ENCODE measurements at places on chromosomes 5 and 9.

- no peak for DNase-seq
These were observed 52.9 kb downstream of the CFAP95 start for GRCh38 chr9:69873401-69873950.

- DNase-seq: no peak
These were observed 132.6 kb upstream of the PDE4D start for GRCh38 chr5:60026161-60026560.

GRCh38 chr9:70152350-70152749 is 106.4 kb upstream of the SMC5 start:
- no peak for DNase-seq

GRCh38 chr9:112446080-112446479 is 40.5 kb upstream of the KIAA1958 start:
- no peak for DNase-seq

DNA sequence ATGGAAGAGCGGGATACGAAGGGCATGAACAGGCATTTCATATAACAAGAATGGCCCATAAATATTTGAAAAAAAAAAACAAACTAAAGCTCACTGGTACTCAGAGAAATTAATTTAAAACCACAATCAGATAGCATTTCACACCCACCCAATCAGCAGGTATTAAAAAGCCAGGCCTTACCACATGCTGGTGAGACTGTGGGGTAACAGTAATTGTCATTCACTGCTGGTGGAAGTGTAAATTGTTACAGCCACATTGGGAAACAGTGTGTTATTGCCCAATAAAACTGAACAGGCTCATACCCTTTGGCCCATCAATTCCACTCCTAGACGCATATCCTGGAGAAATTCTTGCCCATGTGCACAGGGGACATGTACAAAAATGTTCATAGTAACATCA is 66.0 kb downstream of the PLAC8L1 start:
- DNase-seq: no peak

DNA sequence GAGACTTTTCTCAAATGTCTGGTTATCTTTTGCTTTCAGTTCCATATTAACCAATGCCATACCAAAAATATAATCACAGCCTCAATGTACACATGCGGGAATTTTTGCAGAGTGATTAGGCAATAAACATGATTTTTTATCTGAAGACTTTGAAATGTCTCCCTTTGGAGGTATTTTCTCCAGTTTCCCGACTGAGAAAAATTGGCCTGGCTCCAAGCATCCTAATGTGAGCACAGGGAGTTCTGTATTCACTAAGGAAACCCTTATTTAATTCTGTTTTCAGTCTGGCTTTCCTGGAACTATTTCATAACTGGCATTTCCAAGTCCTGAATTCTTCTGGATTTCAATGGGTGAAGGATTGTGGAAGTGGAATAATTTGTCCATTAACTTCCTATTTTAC is 8.5 kb downstream of the HCN1 start:
- no peak for DNase-seq

GRCh38 chr9:120723565-120723964 is 9.3 kb upstream of the MEGF9 start:
- DNase-seq: no peak

- no peak for DNase-seq
These were observed 617.8 kb downstream of the PDE4D start for GRCh38 chr5:59275510-59276324.

- no peak for DNase-seq
These were observed 504.2 kb downstream of the ENC1 start for GRCh38 chr5:74136276-74136825.

DNA sequence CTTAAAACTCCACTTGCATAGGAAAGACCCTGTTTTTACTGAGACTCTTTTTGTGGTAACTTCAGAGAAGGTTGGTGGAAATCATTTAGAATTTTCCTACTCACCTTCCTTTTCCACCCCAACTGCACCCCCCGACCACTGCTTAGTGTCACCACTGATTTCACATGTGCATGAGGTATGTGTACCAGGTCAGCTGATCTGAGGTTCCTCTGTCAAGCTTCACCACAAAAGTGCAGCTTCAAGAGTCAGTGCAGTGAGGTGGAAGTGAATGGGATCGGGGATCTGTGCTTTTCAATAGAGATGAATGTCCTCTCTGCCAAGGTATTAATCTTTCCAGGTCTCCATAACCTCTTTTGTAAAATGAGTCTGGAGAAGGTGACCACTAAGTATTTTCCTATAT is 260.5 kb upstream of the WWC1 start:
- no peak for DNase-seq

DNA sequence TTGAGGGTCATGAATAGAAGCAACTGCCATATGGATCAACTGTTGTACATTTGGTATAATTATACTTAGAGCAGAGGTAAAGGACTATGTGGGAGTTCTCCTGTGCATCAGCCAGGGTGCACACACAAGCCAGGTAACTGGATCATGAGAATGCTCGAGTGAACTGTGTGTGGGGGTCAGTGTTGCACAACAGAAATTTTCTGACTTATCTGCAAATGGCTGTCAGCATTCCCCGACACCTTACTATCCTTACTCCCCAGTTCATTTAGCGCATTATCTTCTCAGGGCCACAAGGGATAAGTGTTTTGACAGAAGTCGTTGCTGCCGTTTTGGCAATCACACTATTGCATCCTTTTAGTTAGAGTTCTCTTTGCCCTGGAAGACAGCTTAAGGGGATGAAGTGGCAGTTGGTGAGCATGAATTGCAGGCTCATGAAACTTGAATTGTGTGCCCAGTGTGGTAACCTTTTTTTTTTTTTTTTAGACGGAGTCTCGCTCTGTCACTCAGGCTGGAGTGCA is 1.7 kb downstream of the CANX start:
- no peak for DNase-seq

DNA sequence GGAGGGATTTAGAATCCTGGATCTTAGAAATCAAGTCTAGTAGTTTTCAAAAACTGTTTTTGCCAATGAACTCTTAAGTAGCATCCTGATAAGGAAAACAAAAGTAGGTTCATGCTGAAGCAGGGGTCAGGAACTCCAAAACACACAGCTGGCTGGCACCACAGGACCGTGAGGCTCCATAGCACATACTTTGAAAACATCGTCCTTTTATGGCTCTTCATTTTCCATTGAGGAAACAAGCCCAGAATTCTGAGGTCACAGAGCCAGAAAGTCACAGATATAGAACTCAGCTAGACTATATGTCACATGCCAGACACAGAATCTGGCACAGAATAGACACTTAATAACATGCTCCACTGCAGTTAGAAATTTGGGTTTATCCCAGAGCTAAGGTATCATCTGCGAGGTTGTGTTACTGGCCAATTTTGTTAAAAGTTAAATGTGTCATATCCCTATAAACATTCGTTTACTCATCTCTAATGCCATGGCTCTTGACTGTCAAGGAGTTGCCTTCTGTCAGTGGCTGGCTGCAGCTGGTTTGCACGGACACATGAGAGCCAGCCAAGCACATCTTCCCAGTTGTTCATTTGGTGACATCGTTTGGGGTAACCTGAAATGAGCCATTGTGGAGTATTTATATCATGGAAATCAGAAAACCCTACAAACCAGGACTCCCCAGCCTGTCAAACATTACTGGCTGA is 58.8 kb downstream of the FAM78A start:
- DNase-seq: no peak

DNA sequence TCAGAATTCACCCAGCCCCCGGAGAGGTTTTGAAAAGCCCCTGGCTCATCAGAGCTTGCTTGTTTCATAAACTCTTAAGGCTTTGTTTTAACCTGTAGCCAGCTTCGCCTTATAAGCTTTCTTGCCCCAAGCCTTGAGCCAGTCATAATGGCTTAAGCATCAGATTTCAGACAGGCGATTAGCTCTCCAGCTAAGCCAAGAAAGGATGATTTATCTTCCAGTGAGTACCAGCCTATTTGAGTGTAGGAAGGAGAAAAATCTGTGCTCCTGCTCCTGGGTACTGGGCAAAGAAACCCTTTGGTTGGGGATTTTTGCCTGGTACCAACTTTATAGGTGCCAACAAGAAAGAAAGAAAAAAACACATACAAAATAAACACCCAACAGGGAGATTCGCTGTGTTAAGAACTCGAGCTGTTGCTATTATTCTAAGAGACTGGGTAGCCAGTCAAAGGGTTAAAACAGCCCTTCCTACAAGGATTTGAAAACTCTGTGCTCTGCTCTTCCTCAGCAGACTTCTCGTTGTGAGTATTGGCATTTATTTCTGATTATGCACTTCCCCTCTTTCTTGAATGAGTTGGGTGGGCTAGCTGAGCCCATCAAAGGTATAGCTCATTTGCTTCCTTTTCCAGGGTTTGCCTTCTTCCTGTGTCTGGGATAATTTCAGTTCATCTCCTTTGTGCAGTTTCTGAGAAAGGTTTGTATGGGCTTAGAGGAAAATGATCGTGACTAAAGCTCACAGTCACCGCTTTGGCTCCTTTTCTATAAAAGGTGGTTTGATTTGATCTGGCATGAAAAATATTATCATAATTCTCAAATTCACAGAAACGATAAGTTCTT is 157.2 kb upstream of the DMRT1 start:
- no peak for DNase-seq

GRCh38 chr5:136563489-136563888 is 198.1 kb upstream of the TRPC7 start:
- DNase-seq: no peak

- no peak for DNase-seq
These were observed 737.7 kb downstream of the TLE1 start for GRCh38 chr9:80951675-80952074.

- no peak for DNase-seq
These were observed 5.2 kb downstream of the GPR107 start for GRCh38 chr9:130058887-130059286.

DNA sequence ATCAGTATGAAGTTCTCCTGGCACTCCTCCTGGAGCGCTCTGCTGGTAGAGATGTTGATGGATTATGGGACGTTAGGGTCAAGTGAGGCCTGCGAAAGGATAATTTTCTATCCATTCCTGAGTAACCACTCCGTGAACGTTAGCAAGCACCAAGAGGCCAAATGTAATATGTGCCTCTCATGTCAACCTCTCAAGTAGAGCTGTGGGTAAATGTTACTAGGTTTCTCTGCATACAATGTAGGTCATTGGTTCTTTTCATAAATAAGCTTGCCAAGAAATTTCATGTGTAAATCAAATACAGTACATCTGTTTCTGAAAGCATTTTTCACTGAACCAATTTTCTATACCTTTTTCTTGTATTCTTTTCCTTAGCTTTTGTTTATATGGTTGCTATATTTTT is 126.3 kb downstream of the KDM4C start:
- DNase-seq: no peak

DNA sequence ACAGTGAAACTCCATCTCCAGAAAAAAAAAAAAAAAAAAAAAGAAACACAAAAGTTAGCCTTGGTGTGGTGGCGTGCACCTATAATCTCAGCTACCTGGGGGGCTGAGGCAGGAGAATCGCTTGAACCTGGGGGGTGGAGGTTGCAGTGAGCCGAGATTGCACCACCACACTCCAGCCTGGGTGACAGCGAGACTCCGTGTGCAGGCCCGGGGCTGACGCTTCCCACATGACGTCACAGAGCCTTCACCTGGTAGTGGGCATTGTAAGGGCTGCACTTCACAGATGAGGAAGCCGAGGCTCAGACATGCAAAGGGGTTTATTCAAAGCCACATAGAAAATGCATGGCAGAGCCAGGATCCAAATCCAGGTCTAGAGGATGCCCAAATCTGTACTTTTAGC is 114.2 kb downstream of the GAPVD1 start:
- DNase-seq: no peak

DNA sequence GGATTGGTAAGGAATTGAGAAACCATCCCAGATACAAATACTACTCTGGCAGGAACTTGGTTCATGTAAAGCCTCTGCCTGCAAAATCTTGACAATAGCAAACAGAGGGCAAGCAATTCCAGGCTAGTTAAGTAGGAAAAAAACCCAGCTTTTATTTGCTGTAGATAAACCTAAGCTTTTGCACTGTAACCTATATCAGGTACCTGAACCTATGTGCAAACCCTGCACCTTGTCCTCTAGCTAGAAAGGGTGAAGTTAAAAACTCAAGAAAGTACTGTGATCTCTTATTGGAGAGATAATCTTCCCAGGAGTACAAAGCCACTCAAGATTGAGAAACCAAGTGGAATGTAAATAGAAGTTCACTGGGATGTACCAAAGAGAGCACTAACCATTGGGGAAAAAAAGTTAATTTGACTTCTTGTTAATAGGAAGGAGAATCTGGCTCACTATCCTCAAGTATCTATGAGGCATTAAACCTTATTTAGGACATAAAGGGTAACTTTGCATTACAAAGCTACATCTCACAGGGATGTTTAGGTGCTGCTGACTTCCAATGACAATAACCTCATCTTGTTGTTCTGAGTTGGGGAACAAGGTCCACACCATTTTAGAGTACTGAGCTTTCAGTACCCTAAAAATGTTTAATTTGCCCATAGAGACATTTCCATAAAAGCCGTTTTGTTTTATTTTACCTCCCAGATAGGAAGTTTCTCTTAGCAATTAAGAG is 73.8 kb upstream of the PCA3 start:
- DNase-seq: no peak

DNA sequence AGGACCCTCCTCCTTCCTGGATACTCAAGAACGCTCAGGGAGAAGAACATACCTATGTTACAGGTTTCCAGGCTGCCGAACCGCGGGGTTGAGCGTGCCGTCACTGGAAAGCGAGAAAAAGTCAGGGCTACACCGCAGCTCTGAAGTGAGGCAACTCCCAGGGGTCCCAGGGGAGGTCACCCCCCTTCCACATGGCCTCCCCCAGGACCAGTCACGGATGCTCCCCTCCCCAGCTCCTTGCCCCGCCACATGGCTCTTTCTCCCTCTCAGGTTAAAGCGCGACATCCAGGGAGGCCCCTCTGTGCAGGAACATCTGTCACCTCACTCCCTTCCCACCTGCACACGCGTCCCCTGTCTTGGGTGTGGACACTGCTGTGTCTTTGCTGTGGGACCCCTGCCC is 44.0 kb upstream of the ZNF354A start:
- DNase-seq: no peak

DNA sequence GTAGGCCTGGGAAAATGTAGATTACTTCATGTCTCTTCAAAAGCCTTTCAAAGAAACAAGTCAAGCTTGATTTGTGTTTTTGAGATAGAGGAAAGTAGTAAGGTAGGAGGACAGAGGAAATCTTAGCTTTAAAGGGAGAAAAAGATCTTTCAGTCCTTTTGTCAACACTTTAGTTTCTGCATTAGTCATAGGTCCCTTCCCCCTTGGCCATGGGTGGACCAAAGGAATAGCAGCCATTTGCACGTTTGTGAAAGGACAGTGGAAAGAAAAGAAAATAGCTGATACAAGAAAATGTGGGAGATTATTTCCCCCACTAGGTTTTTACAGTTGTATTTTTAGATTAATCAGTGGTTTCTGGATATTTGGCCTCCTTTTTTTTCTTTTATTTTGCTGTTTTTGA is 121.9 kb upstream of the GRHPR start:
- no peak for DNase-seq

Data from CD4-positive, alpha-beta T cell treated with Interferon gamma for 1 hour (primary cell).